ENCODE measurements at places on chromosomes 6 and 20.

DNA sequence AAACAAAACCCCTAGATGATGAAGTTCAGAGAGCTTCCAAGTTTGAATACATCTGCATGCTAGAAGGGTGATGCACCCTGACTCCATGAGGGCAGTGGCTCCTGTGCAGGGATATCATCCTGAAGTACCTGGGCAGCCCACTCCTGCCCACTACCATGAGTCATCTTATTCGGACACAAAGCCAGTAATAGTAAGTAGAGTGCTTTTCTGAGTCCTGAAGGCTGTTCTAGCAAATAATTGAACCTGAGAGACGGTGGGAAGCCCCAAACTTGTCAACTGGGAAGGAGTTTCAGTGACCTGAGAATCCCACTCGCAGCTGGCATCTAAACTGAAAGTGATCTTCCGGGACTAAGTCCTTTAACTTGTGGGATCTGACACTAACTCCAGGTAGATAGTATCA lies 152.9 kb upstream of the COL21A1 start:
- no peak for DNase-seq

GRCh38 chr6:87870556-87870955 lies 168.5 kb upstream of the AKIRIN2 start:
- no peak for DNase-seq

DNA sequence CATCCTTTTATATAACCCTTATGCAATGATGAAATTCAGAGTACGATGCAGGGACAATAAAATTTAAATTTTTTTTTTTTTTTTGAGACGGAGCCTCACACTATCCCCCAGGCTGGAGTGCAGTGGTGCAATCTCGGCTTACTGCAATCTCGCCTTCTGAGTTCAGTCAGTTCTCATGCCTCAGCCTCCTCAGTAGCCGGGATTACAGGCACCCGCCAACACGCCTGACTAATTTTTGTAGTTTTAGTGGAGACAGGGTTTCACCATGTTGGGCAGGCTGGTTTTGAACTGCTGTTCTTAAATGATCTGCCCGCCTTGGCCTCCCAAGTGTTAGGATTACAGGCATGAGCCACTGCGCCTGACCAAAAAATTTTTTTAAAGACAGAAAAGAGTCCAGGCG lies 15.2 kb downstream of the MTO1 start:
- DNase-seq = no peak

GRCh38 chr20:63124092-63124781 lies 91.7 kb downstream of the YTHDF1 start:
- DNase-seq = no peak

Data from stimulated activated CD4-positive, alpha-beta T cell treated with anti-CD3 and anti-CD28 coated beads, Interleukin-12 subunit alpha, Interleukin-12 subunit beta, amount 100 ng/mL, for 48 hours (primary cell).